ENCODE measurements at places on chromosomes 3 and 15.

DNA sequence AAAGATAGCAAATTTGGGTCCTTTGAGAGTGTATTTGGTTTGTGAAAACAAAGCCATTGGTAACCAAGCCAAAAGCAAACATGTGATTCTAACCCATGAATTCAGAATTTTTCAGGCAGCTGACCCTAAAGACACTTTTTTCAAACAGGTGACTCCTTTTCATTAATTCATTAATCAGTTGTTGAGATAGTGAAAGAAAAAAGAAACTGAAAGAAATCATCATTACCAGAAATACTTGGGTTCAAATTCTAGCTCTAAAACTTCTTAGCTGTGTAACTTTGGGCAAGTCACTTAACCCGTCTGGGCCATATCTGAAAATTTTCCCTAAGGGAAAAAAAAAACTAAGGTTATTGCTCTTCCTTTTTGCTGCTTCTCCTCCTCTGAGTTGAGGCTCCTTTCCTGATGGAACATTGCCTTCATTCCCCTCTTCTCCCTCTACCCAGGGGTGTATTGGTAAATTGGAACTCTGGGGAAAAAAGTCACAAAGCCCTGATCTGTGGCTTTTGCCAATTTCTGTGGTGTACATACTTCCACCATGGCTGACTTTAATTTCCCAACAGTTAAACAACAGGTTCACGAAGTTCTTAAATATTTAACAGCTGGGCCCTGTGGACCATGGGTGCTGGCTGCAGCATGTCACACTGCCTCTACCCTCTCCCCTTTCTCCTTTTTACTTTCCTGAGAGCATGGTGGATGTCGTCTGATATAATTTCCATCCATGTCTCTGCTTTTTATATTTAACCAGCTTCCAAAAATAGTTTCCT is 120.3 kb downstream of the ASB7 start:
- no peak for DNase-seq

DNA sequence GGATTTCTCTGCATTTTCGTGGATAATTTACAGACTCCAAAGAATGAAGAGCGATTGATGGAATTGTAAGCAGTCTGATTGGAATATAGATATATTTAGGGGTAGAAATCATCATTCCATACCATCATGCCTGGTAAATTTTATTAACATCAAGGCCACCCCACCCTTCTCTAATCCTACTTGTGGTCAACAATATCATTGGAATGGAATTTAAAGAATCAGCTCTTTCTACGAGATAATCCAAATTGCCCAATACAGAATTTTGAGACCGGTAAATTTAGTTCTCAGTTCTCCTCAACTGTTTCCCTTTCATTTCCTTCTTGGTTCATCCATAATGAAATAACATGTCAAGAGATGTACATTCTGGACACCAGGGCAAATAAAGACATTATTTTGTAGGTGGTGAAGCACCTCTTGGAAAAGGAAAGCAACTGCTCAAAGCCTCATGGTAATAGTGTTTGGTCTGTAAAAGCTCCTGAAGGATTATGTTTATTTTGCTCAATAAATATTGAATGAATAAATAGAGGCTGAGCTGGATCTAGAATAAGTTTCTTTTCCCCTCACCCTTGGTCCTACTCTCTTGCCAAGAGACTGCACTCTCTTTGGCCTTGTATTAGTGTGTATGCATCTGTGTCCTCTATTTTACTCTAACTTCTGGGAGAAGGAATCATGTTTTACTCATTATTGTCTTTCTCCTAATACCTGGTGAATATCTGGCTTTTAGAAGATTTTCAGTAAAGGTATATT is 133.7 kb upstream of the BCL6 start:
- DNase-seq: no peak

DNA sequence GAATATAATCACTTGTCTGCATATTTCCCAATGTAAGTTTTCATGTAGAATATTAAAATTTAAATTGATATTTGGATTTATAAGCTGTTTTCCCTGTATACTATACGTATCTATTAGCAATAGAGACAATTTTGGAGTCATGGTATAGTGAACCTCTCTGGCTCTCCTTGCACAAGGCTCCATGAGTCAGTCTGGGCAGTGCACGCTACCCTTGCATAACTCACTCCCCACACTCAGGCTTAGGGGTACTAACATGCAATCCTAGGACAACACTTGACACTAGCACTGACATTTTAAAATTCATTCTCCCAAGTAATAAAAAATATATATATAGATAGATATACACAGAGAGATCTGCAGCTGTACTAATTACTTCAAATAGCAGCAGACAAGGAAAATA is 39.2 kb downstream of the SLC24A1 start:
- no peak for DNase-seq

DNA sequence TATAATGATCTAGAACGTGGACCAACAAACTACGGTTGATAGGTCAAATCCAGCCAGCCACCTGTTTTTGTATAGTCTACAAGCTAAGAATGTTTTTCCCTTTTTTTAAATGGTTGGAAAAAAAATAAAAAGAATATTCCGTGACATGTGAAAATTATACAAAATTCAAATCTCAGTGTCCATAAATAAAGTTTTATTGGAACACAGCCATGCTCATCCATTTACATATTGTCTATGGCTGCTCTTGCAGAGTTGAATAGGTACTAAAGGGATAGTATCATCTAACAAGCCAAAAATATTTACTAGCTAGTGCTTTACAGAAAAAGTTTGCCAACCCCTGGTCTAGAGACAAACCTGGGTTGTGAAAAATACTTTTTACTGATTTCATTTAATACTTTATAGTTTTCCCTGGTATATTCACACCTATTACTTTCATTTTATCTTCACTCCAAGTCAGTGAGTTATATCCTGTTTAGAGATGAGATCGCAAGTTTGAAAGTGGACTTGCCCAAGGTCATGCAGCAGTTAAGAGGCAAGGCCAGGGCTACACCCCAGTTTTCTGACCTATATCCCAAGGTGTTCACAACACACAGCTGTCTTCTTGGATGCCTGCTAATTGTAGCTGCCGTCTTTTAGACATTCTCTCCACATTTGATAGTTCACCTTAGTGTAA is 58.4 kb downstream of the IGF2BP2 start:
- DNase-seq: no peak

DNA sequence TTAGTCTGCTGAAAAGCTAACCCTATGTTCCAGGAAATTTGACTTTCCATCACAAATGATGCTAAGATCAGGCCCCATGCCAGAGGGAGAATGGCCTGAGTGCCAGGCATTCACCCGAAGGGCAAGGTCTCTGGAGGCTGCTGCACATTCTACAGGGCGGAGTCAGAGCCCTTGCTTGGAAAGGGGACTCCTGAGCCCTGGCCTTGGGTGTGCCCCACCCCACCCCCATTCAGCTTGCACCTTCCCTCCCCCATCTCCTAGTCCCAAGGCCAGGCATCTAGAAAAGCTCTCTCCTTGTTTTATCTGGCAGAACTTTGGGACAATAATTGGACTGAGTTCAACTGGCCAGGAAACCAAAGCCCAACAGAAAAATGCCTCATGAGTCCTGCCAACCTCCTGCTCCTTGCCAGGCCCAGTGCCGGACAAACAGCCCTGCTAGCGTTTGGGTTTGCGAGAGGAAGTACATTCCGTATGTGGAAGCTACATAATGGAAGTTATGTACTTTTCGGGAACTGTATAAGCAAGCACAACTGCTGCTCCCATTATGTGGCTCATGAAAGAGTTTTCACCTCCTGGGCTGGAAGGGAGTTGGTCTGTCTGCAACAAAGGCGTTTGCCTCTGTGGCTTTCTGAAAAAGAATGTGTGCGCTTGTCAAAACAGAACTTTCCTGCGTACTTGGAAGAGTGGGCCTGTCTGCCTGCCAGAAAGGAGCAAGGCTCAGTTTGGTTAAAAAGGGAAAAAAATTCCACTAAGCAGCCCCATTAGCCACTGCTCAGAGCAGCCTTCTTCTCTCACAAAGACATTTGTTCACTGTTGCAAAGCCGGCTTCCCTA is 321.5 kb upstream of the CTNNB1 start:
- no peak for DNase-seq

- DNase-seq: no peak
Measured at GRCh38 chr3:123161167-123161566, 40.6 kb upstream of the SEC22A start.

DNA sequence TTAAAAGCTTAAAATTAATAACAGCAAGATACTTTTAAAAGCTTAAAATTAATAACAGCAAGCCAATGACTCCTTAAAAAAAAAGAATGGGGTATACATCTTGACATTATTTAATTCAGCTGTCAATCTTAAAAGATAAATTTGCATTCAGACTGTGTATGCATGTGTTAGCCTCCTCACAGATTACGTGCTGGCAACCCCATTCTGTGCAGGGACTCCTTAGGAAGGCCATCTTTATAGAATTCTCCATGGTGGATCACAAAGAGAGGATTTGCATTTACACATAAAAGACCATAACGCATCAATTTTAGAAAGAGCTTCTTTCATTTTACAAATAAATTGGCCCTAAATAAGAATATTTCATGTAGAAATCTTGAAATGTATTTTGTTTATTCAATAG is 87.2 kb downstream of the B3GALNT1 start:
- no peak for DNase-seq

DNA sequence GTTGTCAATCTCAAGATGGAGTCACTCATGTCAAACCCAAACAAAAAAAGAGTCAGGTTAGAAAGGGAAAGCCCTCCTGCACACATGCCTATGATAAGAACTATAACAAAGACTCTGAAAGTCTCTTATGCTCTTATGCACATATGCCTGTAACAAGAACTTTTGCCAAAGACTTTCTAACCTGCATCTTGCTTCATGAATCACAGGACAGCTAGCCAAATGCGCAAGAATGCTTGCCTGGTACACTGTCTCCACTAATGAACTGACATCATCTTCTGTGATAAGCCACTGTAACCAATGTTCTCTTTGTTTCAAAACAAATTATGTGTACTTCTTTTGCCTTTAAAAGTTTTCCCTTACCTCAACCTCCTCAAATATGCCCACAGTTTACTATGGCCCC is 18.2 kb upstream of the EHHADH start:
- no peak for DNase-seq

DNA sequence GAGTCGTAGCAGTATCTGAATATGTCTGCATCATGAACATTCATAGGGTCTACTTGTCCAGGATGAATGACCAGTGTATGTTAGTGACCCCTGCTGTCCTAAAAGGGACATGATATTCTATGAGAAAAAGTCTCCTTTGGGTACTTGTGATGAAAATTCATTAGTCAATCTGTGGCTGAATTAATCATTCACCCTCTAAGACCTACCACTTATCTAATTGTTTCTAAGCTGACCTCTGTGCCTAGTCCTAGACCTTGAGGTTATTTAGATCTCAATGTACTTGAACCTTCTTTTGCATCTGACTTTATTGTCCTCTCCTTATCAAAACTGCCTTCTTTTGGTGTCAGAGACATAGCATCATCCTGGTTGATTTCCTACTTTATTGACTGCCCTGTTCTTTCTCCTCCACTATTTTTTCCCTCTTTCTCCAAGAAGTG is 799.3 kb downstream of the DIPK2A start:
- DNase-seq: no peak

DNA sequence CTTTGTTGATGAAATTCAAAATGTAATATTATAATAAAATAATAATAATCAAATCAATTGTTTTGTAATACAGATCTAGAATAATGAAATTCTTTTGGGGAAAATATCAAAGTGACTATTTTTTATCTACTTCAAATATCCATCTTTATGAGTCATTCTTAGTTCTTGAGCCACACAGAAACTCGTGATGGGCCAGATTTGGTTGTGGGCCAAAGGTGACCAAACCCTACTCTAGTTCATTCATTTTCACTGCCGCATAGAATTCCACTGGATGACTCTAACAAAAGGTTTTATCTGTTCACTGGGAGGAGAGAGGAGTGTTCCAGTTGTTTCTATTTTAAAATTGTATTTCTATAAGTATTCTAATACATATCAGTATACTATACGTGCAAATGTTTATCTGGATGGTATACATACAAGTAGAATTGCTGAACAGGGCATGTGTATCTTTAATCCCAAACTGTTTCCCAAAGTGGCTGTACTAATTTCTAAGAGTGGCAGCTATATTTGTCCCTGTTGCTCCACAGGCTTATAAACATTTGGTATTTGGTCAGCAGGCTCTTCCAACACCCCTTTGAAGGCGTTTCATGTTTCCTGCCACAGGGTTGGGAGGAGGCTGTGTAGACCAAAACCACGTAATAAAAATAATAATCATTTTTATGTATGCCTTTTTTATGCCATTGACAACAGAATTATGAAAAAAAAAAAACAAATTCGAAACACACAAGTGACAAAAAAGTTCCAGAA is 7.3 kb upstream of the RTP3 start:
- no peak for DNase-seq

DNA sequence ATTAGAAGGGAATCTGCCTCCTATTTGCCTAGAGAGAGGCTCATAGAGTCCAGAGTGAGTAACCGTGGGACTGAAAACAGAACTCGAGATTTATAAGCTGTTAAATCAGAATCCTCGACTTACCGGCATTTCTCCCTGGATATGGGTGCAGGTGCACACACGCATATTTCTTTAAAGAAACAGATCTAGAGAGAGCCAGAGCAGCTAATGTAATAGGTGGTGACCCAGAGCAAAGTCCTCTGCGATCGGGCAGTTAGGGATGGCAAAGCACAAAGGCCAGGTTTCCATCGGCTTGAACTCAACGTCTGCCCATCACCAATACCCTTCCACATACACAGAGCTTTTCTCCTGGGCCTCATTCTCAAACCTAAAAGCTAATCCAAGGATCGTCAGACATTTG is 13.8 kb downstream of the RNF168 start:
- DNase-seq: no peak

- no peak for DNase-seq
Measured at GRCh38 chr3:58043933-58044332, 35.7 kb downstream of the FLNB start.

GRCh38 chr3:42289026-42289425 is 23.0 kb upstream of the CCK start:
- no peak for DNase-seq

DNA sequence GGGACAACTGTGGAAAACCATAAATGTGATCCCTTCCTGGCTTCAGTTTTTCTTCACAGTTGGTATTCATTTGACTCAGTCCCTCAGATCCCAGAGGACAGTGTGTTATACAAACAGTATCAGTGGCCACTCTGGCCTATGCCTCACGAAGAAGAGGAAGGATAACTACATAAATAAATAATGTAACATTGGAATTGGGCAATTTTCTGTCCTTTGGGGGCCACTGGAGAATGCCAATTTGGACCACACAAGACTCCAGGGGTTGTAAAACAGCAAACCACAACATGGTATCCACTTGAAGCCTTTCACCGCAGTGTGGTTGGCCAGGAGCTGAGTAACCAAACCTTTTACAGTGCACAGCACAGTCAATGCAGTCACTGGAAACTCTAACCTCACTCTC is 1077.0 kb downstream of the ROBO2 start:
- DNase-seq: no peak

DNA sequence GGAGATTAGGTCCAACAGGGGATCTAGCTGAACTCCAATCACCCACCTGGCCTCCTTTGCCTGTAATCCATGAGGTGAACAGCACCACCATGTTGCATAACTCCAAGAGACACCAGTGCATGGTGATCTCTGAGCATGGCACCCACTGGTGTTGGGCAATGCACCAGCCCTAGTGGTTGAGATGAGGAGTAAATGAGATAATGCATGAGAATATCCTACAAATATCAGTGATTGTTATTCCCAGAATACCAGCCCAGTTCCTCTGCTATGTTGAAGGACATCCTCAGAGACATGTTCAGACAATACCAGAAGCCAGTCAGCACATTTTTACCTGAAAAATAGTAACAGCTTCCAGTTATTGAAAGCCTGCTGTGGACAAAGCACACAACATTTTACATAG is 14.7 kb downstream of the GALNT15 start:
- DNase-seq: no peak

Measured in activated CD4-positive, alpha-beta T cell treated with anti-CD3 and anti-CD28 coated beads for 1 hour (primary cell).